Activated T-helper 1 cell treated with anti-CD3 and anti-CD28 coated beads, Interleukin-12 subunit alpha, Interleukin-12 subunit beta, Interleukin-2, Interleukin-4 antibody, amounts not matched to agents 30 ng/mL and 10 ng/mL and 1 ng/mL, durations not matched to agents 14 hours and 24 hours and 36 hours (primary cell): ENCODE measurements at places on chromosomes 5 and 9. TPM values are rescaled to one million over a fixed set of nuclear protein-coding genes. Genes with fewer than 3 reads are reported as not detected.

Gene PLPP7
- total RNA-seq: 0.10 TPM in 1 of 2 replicates, not detected in the other

GRCh38 chr5:72356361-72356760 lies 36.2 kb downstream of the PTCD2 start:
- DNase-seq: no peak
- no peak overlapping the region for H3K4me3 ChIP-seq
- no peaks in the 10 kb centered on the region for H3K27me3 ChIP-seq
- no peaks in the 10 kb centered on the region for H3K4me1 ChIP-seq
- no peak overlapping the region for H3K27ac ChIP-seq

- no peak for DNase-seq
- no peaks in the 10 kb centered on the region for H3K36me3 ChIP-seq
- H3K27me3 ChIP-seq: no peaks in the 10 kb centered on the region
- no peak overlapping the region for H3K27ac ChIP-seq
Measured at GRCh38 chr5:122702524-122702875, 72.4 kb upstream of the SNX2 start.

DNA sequence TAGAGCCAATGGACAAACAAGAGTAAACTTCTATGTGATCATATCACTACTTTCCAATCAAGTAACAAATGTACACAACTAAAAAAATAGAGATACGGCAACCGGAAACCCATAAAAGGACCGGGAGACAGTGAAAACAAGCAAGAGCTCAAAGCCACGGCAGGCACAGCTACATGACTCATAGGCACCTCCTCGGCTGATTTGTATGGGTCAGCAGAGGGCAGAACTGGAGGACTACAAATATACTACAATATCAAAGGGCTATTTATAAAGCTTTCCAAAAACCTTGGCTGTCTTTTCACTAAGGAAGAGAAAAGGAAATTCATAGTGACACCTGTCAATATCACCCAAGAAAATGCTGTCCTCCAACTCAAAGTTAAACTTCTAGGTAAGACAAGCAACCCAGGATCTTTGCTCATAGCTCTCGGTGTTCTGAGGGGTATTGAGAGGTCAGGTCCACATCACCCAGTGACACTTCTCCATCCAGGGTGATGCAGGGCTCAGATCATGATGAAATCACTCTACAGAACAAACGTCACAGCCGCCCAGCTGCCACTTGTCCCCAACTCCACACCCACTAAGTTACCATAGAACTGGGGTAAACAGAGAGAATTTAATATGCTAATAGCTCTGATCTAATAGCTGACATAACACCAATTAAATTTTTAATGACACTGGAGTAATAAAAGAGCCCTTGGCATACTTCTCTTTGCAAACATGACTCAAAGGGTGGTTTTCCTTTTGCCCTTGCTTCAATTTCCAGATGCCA lies 41.3 kb downstream of the PFDN1 start:
- no peak overlapping the region for H3K4me3 ChIP-seq
- H3K36me3 ChIP-seq: peaks cover 38% of the 10 kb centered on the region
- no peak overlapping the region for H3K27ac ChIP-seq
- H3K4me1 ChIP-seq: peaks cover 40% of the 10 kb centered on the region
- DNase-seq: no peak

GRCh38 chr5:86974955-86975354 lies 292.7 kb upstream of the RASA1 start:
- no peaks in the 10 kb centered on the region for H3K36me3 ChIP-seq
- no peak for DNase-seq
- H3K27ac ChIP-seq: no peak overlapping the region

DNA sequence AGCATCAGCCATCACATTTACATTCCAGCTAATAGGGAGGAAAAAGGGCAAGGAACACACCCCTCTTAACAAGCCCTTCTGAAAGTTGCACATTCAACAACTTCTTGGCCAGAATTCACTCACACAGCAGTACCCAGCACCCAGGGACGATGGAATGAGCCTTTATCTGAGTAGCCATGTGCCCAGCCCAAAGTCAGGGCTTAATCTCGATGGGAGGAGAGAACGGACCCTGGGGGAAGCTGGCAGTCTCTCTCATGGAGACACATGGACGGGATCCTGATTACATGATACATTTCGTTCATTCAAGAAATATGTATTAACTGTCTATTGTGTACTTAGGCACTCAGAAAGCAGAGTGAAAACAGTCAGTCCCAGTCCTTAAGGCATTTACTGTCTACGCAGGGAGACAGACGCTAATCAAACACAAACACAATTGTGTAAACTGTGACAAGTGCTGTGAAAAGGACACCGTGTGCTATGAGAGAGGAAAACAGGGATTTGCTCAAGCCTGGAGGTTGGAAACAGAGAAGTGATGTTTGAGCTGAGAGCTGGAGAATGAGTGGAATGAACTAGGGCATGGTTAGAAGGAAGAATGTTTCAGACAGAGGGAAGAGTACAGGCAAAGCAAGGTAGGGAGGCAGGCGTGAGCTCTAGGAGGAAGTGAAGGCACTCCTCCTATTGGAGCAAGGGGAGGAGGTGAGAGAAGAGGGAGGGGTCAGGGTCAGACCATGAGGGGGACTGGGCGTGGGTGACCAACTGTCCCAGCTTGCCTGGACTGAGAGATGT lies 7.4 kb downstream of the OTULINL start:
- peaks cover 12% of the 10 kb centered on the region for H3K36me3 ChIP-seq
- no peak overlapping the region for H3K4me3 ChIP-seq
- no peak for DNase-seq
- H3K27me3 ChIP-seq: peaks cover 2% of the 10 kb centered on the region

DNA sequence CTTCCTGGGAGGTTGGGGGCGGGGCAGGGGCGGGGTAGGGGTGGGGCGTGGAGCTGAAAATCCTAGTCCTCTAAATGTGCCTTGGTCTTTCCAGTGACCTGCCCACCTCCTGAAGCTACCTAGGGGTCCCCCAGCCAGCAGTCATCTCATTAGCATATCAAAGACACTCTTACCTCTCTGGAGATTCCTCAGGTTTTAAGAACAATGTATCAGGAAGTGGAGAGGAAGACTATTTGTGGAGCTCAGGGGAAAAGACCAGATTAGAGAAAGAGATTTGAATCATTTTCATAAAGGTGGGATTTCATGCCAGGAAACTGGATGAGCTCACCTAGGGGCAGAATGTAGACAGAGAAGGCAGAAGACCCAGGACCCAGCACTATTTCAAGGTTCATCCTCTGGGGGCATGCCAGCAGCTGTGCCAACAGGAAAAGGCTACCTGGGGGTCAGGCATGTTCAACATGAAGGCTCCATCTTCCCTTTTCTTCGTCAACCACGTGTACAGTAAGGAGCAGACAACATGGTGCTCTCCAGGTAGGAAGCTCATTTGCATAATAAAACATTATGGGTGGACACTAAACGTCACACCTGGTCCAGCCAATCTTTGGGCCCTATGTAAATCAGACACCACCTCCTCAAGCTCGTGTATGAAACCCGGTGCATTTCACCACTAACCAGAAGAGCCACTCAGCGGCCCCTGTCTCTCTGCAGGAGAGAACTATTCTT lies 6.9 kb downstream of the GMCL2 start:
- H3K27me3 ChIP-seq: peaks cover 2% of the 10 kb centered on the region
- no peak overlapping the region for H3K4me3 ChIP-seq
- DNase-seq: no peak
- H3K36me3 ChIP-seq: no peaks in the 10 kb centered on the region
- H3K4me1 ChIP-seq: peaks cover 8% of the 10 kb centered on the region
- H3K27ac ChIP-seq: no peak overlapping the region

DNA sequence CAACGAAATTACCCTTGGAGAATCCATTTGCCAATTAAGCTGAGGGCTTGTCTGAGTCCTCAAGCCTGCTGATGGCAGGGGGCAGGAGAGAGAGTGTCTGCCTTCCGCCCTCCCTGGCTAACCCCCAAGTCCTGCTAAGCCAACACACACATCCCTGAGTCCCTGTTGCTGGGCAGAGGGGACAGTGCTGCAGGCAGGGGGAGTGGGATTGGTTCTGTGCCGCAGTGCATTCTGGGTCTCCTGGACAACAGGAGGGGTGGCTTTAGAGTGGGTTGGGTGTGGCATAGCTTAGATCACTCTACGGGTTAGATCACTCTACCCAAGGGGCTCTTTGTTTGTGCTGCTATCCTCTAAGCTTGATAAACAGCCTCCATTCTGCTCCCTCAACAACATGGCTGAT lies 427.7 kb downstream of the CDK5RAP2 start:
- H3K27me3 ChIP-seq: no peaks in the 10 kb centered on the region
- H3K36me3 ChIP-seq: no peaks in the 10 kb centered on the region
- H3K4me3 ChIP-seq: no peak overlapping the region
- no peak overlapping the region for H3K27ac ChIP-seq
- H3K4me1 ChIP-seq: no peaks in the 10 kb centered on the region
